ENCODE measurements at places on chromosomes 12 and 14.
A peak's percentile ranks its signal among the peaks of the same experiment; 100 is the strongest.

DNA sequence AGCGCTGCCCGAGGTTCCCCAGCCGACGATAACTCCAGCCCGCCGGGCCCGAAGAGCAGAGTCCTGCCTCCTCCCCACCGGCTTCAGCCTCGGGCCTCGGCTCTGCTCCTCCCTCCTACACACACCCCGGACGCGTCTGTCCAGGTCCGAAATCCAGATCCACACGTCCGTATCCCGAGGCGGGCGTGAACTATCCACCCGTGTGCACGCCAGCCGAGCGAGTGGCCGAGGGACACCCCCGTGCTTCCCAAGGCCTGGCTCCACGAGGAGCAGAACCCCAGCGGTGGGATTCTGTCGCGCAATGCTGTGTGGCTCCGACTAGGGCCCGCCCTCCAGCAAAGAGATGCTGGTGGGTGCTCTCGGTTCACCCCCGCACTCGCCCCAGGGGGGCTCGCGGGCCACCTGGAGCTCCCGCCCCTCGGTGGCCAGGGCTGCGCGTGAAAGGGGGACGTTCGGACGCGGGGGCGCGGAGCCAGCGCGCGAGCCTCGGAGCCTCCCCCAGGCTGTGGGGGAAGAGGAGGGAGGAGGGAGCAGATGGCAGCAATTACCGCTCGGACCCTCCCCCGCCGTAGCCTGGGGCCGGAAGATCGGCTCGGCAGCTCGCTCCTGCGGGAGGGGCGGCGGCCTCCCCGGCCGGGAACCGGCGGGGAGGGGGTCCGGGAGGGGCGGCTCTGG lies 18.9 kb upstream of the ANKRD33 start:
- peak; percentile 83 for DNase-seq

GRCh38 chr14:59313658-59314608 lies 125.5 kb downstream of the DAAM1 start:
- no peak for DNase-seq

DNA sequence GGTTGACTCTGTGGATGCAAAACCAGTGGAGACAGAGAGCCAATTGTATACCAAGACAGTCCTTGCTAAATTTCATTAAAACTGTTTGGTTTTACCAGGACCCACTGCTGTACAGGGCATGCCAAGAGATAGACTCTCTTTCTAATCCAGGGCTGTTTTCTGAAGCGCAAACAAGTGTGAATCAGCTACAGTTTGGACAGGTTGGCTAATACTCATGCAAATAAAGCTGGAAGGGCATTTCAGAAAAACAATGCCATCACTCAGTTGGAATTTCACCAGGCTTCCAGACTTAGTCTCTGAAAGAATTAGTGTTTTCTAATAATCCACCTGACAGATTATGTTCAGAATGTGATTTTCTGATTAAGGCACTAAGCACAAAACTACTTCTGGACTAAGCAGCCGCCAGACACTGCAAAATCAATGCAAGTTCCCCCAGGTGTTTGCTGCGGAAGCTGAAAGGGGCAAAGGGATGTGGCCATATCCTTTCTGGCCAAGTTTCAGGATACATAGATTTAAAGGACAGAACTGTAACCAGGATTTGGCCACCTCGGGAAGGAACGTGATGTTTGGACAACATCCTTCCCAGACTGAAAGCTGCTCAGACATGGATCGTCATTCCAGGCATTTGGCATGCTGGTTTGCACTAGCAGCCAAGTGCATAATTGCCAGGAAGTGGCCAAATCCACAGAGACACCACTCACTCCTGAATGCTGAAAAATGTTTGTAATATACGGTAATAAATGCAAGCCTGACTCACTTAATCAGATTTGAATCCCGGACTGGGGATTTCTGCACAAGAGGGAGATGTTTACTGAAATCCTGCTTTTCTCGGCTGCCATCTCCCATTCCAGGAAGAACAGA lies 32.0 kb upstream of the CDKN3 start:
- DNase-seq, result no peak

DNA sequence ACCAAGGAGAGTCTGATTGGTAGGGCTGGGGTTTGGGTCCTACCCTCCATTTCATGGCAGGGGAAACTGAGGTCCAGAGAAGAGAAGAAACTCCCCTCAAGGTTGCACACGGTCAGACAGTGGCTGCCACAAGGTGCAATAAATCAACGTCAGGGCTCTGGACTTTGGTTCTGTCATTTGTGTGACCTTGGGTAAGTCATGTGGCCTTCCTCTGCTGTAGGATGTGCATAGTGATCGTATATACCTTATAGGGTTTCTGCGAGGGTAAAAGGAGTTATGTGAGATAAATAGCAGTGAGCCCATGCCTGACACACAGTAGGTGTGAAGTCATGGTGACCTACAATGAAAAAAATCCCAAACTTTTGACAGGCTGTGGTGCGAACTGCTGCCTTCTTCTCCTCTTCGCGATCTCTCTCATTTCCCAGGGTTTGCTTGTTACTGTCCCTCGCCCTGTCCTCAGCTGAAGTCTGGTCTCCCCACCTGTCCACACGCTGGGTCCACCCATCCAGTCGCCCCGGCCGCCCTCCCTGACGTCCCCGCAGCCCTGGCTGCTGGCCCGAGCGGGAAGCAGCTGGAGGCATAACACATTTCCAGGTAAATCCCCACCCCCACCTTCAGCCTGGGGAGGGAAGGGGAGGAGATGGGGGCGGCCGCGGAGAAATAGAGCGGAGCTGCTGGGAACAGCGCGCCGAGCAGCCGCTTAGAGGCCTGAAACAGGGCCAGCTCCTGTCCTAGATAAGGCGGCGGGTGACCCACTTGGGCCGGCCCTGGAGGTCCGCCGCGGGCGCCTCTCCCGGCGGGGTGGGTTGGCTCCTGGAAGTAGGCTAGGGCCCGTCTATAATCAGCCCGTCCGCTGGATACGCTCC lies 1.8 kb upstream of the FAM222A start:
- peak; percentile 73 for DNase-seq

DNA sequence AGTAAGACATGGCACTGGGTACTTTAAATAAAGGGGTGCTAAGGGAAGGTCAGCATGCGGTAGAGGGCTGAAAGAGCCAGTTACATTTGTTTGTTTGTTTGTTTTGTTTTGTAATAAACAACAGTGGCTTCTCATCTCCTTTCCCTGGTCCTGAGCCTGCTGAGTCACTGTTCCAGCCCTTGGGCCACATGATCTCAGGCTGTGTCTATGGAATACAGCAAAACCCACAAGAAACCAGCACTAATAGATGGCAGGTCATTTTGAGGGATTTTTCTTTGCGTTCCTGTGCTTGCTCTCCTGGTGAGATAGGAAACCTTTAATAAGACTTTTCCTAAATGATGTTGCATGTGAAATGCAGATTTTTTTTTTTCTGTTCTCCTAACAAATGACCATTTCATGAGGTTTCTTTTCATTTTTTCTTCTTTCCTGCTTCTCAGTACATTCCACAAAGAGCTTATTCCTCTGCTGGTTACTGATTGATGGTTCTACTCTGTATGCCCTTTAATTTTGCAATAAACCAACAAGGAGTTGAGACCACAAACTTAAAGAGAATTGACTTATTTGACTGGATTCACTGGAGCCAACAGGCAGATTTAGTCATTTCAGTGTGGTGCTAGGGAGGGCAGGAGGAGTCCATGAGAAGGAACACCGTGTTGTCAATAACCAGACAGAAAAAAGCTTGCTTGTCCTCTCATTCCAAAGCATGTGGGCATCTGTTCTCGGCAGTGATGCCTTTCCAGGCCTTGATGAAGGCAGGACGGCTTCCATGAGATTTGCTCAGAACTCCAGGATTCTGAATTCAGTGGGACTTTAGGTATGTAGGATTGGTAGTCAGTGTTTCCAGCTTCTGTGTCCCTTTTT lies 459.2 kb downstream of the RAD51B start:
- DNase-seq, result peak; percentile 82

- DNase-seq, result peak; percentile 44
These were observed 8.0 kb upstream of the VWF start for GRCh38 chr12:6132496-6132895.

DNA sequence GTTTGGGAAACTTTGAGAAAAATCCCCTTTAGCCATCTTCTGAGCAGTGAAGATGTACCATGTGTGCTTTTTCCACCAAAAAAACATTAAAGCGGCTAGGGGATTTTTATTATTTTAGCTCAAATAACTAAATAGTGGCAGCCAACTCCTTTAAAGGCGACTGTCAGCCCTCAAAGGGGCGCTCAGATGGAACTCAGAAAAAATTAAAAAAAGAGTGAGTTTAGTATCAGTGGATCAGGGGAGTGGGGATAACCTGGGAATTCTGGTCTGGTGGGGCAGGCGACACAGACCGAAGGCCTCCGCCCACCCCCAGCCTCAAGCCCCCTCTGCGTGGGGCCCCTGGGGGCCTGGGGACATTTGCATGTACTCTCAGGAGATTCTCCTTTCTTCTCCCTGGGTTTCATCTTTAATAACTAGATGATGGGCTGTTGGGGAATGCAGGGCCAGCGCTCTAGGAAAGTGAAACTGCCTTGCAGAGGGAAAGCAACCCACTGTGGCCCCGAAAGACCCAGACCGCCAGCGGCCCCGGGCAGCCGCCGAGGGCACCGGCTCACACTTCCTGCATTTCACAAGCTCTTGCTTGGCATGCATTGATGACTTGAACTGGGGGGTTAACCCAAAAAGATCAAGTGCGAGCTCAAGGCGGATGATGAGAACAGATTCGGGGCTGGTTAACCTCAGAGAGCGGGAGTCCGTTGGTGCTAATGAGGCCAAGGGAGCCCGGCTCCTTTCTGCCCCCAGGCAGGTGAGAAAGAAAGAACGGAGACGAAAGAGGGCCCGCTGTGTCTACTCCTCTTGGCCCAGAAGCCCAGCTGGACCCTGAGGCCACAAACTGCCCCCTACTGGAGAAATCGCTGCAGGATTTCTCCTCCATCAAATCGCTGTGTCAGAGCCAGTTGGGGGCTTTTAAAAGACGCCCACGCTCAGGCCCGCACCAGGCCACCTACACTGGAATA lies 7.3 kb upstream of the BATF start:
- DNase-seq, result no peak

- DNase-seq, result peak; percentile 95
These were observed 28.0 kb upstream of the ADIPOR2 start for GRCh38 chr12:1662761-1663439.

DNA sequence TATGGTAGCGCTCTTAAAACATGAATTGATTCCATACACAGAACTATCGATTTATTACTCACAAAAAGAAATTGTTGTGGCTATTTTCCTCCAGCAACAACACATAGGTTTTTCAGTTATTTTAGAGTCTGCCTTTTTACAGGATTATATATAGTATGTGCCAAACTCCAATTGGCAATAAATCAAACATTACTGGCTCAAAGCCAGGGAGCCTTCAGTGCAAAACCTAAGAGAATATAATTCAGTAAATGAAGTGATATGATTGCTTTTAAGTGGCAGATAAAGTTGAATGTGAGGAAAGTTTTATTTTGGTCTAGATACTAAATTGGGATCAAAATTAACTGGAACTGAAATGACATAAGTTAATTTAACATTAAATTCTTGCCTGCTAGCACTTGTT lies 234.8 kb downstream of the PIK3C2G start:
- no peak for DNase-seq

DNA sequence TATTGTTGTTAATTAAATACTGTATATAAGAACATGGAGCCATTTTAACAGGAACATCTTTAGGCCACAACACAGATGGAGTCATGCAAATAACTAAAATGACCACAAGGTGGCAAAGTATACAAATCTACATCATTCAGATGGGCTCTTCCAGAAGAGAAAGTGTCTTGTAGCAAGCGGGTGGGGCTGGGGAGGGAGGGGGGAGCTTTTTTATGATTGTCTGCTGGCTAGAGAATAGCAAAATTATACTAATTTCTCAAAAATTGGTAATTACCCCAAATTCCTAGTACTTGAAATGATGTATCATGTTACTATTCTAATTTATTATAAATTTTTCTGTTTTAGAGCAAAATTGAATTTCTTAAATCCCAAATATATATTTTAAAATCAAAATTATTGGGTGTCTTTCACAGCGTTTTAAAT lies 378.7 kb downstream of the PRKD1 start:
- no peak for DNase-seq

DNA sequence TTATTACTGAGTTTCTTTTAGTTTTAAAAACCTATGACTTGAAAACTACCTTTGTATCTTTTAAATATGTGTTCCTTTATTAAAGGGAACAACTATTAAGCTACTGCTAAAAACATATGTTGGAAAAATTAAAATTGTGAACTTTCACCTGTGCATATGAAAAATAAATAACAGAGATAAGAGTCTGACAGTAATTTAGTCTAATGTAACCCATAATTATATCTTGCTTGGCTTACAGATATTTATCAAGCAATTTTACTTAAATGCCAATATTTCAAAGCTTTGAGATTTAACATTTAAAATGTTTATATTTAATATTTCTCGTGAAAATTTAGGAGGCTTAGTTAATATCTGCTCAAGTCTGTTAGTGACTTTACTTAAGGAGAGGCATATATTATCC lies 309.8 kb downstream of the CCER1 start:
- DNase-seq, result no peak

DNA sequence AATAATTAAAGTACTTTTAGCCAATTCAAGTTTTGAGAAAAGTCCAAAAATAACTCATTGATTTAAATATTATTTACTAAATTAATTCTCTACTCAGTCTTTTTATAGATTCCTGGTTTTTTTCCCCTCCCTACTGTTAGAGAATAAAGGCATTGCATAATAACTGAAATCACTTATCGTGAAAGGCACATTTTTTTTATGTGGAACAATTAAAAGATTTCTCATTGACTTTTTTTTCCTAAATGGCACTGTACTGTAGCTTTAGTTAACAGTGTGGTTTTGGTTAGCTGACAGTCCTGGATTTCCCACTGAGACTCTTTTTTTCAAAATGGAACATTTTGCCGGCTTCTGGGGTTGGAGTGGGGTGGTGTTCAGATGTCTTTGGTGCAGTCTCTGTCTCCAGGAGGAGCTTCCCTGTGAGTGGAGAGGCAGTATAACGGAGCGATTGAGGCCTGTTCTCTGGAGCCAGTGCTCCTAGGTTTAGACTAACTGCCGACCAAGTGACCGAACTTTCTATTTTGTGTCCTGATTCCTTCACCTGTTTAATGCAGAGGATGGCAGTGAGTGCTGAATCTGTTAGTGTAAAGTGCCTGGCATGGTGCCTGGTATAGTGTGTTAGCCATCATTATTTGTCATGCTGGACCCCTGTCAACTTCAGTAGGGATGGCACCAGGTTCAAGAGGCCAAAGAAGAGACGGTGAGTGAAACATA lies 117.7 kb downstream of the ADCK1 start:
- DNase-seq, result no peak

Measured in islet precursor cell (in vitro differentiated cells).